ENCODE measurements at places on chromosomes 1 and 21. TPM values are rescaled to one million over a fixed set of nuclear protein-coding genes. Genes with fewer than 3 reads are reported as not detected.

- DNase-seq: no peak
Measured at GRCh38 chr1:48500541-48501450, 28.8 kb upstream of the SPATA6 start.

GRCh38 chr1:25549273-25550154 is 6.1 kb downstream of the LDLRAP1 start:
- peak; percentile 94 for DNase-seq

GRCh38 chr1:2865571-2866421 is 64.3 kb upstream of the TTC34 start:
- no peak for DNase-seq

The RGS13 gene
- total RNA-seq: not detected

DNA sequence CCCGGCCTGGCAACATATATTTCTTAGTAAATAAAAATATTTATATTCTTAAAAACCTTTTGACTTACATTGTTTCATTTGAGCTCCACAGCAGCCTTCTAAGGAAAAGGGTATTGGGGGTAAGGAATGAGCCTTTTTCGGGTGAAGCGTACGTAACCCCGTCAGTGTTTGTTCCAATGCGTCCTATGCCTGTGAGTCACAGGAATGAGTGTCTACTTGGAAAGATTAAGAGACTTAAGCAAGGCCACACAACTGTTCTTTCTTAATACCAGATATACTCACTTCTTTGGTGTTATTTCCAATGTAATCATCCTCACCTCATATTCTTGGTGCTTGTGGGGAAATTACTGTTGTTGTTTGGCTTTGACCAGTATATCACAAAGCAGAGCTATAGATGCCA is 22.7 kb downstream of the WDTC1 start:
- DNase-seq: peak; percentile 83

The ZC3H12A gene
- total RNA-seq: 13.0 TPM

- no peak for DNase-seq
Measured at GRCh38 chr21:17201741-17202260, 311.0 kb upstream of the CXADR start.

The NOC2L gene
- 47.7 TPM for total RNA-seq

DNA sequence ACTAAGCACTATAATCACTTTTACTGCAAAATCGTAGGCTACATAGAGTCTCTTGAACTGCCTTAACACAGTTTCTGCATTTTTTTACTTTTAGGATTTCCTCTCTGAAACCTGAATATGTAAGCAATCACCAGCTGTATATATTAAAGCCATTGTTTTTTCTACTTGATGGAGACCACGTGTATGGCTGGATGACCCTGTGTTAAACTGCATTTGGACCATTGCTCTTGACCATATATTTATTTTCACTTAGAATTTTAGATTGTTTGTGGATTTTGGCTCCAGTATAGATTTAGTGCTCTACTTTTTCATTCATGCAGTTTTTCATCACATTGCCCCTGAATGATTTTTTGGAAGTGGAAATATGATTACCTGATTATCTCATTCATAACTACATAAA is 320.5 kb upstream of the SGIP1 start:
- DNase-seq: no peak

GRCh38 chr1:154179946-154180687 is 11.8 kb downstream of the TPM3 start:
- no peak for DNase-seq

GRCh38 chr21:29300807-29301138 is 2.1 kb downstream of the BACH1 start:
- no peak for DNase-seq

GRCh38 chr1:94541246-94542087 is at the start of gene F3:
Gene F3, minus strand, starts transcription at chr1:94541759. Its CDS starts 123 bp downstream, at chr1:94541636.
- peak; percentile 94 for DNase-seq

DNA sequence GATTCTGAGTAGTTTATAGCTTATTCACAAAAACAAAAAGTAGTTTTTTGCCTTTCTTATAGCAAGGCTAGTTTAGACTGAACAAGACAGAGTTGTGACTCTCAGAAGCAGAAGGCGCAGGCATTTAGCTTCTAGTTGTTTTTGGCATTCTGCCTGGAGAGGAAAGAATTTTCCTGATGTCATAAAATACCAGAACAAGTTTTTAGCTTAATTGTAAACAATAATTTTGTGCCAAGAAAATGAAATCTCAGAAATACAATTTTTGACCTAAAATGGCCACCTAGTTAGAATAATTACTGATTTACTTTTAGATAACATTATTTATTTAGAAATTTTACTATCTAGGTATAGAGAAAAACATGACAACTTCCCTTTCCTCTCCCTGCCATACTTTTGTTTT is 1.0 kb downstream of the DNAJB4 start:
- no peak for DNase-seq

DNA sequence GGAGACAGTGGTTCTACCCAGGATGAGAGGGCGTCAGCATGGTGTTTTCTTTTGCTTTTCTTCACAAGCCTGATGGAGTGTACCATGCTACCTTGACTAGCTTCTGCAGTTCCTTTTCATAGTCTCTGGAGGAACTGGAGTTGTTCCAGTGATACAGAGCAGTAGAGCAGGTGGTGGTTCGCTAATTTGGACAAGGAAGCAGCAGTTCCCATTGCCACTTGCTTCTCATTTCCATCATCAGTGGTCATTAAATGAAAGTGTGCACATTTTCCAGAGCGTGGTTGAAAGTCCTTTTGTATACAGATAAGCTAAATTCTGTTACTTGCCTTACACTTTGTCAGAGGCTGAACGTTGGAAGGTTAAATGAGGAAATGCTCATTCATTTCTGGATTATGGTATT is 182.3 kb downstream of the C1orf21 start:
- DNase-seq: no peak

- no peak for DNase-seq
Measured at GRCh38 chr1:25548601-25549000, 5.2 kb downstream of the LDLRAP1 start.

DNA sequence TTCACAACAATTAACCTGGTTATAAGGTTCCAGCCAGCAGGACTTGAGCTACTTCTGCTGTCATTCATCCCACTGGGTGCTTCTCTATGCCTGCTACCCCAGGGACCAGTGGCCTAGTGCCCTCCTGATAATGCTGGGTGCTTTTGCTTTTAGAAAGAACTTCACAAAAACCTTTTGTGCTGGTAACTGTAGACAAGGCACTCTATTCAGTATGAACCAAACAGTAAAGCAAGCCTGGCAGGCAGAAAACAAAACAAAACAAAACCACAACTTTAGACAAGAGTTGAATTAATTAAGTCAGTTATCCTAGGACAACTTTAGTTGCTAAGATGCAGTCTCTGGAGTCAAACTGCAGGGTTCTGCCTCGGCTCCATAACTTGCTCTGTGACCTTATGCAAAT is 61.9 kb upstream of the ADGRL2 start:
- no peak for DNase-seq

GRCh38 chr1:111856411-111857185 is 100.9 kb downstream of the DDX20 start:
- DNase-seq: no peak

The OLIG1 gene
- total RNA-seq: not detected

GRCh38 chr1:43238085-43238484 is 31.7 kb upstream of the TMEM125 start:
- DNase-seq: peak; percentile 89

- DNase-seq: peak; percentile 63
Measured at GRCh38 chr1:6358144-6358624, 35.4 kb downstream of the ACOT7 start.

The ZMYND12 gene
- 0.88 TPM for total RNA-seq

The LCE7A gene
- not detected for total RNA-seq

DNA sequence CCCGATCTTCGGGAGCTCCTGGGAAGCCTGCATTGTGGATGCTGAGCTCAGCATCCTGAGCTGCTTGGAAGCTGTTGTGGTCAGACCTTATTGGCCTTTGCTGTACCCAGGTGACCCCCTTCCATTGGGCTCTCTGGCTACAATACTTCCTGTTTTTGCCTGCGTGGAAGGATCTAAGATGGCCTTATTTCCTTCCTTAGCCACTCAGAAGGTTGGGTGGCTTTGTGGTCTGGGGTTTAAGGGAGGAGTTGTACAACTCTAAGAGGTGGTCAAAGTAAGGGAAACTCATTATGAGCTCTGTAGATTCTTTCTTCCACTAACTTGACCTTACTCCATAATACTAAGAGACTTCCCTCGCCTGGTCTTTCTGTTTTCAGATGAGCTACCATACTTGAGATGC is 17.7 kb downstream of the PFKFB2 start:
- DNase-seq: no peak

The CFHR2 gene
- total RNA-seq: not detected

The SPRTN gene
- total RNA-seq: 17.0 TPM

DNA sequence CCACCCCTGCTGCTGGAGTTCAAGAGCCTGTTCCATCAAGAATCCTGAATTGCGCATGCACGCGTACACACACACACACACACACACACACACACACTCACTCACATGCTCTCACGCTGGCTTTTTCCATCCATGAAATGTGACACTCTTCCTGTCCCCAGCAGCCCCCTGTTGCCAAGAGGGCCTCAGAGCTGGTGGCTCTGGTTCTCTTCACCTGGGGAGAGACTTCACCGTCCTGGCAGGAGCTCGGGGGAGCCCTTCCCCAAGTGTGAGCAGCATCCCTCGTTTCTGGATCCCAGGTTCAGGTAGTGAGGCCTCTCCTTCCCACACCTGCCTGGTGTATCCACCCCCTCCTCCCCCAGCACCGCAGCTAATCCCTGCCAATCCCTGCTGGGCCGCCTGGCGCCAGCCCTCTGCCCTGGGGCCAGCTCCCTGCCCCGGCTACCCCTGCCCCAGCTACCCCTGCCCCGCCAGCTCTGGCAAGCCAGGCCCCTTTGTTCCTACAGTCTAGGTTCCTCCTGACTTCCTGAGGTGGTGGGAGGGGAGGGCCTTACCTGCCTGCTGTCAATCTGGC is 9.9 kb downstream of the PLOD1 start:
- DNase-seq: peak; percentile 69

- peak; percentile 91 for DNase-seq
Measured at GRCh38 chr1:222618880-222619596, 1.1 kb downstream of the MIA3 start.

DNA sequence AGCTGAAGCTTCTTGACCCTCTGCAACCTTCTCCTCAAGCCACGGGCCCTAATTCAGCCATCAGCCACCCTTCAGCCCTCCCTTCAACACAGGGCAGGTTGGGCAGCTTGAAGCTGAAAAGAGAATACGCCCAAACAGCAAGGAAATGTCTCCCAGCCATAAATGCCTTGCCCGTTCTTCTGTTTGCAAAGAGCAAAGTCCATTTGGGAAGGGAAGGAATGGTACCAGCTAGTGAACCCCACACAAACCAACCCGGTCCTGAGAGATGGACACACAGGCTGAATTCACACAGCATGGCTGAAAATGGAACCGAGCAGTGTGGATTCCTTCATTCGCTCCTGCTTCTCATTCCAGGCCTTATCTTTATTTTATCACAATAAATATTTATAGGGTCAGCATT is 11.5 kb downstream of the PLEKHA6 start:
- DNase-seq: no peak

- DNase-seq: no peak
Measured at GRCh38 chr1:151720125-151720524, 1.2 kb upstream of the RIIAD1 start.

GRCh38 chr1:145995964-145996432 is 381 bp downstream of the TXNIP start:
- DNase-seq: no peak

The DDR2 gene
- total RNA-seq: 384 TPM

DNA sequence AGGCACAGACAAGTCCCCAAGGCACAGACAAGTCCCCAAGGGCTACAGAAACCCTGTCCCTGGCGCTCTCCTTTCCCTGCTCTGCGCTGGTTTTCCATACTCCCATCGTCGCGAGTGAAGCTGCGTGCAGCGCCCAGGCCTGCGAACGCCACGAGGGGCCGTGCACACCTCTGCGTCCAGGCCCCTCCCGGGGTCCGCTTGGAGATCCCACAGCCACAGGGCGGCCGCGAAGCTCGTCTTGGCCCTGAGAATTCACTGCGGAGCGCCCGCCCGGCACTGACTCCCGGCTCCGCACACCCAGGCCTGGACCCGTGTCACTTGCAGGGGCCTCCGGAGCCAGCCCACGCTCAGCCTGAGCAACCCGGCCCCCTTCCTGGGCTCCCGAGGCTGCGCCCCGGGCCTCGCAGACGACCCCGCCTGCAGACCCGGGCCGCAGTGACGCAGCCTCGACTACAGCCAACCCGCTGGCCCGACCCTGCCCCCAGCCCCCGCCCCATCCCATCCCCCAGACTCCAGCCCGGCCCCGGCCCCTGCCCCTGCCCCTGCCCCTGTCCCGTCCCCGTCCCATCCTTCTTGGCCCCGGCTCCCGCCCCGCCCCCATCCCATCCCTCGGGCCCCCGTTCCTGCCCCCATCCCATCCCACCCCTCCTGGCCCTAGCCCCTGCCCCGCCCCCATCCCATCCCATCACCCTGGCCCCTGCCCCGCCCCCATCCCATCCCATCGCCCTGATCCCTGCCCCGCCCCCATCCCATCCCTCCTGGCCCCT is 841 bp downstream of the POFUT2 start:
- DNase-seq: peak; percentile 86

- DNase-seq: no peak
Measured at GRCh38 chr1:97870589-97870988, 50.2 kb downstream of the DPYD start.

- no peak for DNase-seq
Measured at GRCh38 chr1:185566995-185567394, 167.2 kb upstream of the HMCN1 start.

The CD1B gene
- not detected for total RNA-seq

DNA sequence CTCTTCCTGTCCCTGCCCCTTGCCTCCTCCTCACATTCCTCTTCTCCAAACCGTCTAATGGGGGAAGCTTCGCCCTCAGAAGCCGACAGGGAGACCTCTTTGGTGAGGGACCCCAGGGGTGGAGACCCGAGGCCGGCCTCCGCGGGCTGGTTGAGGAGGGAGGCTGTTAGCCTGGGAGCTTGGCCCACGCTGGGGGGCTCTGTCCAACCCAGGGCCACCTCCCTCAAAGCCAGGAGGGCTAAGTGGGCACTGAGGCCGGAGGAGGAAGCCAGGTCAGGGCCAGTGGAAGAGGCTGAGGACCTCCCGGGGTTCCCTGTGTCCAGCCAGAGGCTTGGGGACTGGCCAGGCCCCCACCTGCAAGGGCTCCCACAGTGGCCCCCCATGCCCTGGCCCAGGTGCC is 5.3 kb downstream of the GABRD start:
- DNase-seq: no peak

DNA sequence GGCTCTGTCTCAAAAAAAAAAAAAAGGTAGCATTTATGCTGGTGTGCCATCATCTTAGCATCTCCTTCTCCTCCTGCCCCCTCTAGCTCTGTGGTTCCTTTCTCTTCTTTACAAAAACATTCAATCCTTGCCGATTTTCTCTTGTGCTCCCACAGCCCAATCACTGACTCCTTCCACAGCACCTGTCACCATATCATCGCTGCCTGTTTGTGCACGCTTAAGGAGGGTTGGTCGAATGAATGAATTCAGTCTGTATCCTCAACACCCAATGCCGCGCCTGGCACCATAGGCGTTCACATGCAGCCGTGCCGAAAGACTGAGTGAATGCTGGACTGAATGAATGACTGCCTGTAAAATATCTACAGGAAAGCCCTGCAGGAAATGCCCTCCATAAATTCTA is 7.9 kb downstream of the RNU5D-1 start:
- peak; percentile 81 for DNase-seq

The YARS1 gene
- total RNA-seq: 199 TPM

GRCh38 chr1:5794279-5794678 is 197.9 kb downstream of the NPHP4 start:
- no peak for DNase-seq

The NTNG1 gene
- 3.6 TPM for total RNA-seq

The SH2D2A gene
- 0.29 TPM for total RNA-seq
